PC-9 (cell line): ENCODE measurements at places on chromosomes 13 and 19.

- no peak for DNase-seq
Measured at GRCh38 chr13:23876265-23876664, 12.9 kb downstream of the MIPEP start.

DNA sequence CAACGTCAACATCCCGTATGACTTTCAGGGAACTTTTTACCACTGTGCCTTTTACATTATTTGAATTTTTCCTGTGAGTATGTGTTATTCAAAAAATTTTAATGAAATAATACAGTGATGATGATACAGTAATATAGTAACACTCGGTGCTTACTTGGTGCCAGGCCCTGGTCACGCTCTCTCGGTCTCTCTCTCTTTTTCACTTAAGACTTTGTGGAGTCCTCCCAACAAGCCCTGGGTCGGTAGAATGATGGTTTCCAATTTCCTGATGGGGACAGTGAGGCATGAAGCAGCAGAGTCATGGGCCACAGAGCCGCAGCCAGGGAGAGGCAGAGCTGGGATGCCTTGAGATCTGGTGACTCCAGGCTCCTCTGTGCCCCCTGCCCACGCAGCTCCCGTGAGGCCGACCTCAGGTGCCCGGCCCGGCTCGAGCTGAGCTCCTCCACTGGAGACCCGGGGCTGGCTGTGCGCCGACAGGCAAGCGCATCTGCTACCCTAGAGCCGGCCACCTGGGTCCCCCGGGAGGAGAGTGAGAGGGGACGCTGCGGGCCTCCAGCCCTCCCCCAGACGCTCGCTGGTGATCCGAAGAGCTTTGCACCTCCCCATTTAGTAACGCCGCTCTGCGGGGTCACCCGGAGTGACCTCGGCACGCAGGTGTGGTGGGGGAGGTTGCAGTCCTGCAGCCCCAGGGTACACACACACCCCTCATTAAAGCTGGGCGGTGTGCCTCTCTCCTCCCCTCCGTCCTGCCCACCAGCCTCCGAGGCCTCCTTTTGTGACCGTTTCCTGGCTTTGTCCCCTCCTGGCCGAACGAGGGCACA, 4.4 kb upstream of the SBK3 start:
- peak; percentile 94 for DNase-seq

DNA sequence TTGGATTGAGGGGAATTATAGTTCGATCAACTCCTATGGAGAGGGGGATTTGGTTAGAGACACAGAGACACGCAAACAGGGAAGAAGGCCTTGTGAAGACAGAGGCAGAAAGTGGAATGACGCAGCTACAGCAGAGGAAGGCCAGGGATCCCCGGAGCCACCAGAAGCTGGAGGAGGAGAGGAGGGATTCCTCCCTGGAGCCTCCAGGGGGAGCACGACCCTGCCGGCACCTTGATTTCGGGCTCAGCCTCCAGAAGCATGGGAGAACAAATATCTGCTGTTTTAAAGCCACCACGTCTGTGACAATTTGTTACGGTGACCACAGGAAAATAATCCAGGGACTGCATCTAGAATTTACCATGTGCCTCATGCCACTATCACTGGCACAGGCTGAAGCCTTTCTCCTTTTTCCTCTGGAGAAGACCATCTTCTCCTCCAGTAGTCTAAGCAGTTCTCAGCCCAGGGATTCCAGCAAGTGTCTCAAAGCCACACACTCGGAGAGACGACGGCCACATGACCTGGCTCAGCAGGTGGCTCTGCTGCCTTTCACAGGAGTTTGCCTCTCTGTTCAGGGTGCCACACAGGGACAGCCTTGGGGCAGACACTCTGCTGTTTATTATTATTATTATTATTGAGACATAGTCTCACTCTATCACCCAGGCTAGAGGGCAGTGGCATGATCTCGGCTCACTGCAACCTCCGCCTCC, 39.9 kb upstream of the CCNE1 start:
- peak; percentile 51 for DNase-seq

DNA sequence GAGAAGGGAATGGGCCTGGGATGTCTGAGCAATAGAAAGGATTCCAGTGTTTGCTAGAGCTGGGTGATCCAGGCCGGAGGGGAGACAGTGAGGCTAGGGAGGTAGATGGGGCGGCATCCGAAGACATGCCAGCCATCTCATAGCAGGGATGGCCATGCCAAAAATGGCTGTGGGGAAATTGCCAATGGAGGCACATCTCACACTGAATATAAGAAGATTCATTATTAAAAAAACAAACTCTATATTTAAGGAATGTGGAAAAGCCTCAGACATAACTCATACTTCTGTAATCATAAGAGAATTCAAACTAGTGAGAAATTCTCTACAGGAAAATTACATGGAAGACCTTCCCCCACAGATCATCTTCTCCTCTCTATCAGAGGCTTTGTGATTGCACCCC, 289.2 kb downstream of the FGF9 start:
- DNase-seq, result no peak

DNA sequence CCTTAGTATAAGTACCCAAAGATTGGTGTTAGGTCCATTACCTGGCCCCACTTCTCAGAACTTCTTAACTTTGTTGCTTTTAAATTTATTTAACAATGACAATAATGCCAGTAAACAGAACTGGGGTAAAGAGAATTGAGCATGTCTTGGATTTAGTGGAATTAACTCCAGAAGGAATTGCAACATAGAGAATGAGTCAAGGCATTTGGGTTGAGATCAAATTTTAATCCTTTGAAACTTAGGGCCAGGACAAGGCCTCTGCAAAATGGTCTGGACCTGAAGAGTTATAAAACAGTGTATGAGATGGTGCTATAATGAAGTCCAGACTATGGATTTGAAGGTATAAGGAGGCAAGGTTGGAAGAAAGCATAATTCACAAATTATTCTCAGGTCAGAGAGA, 1030.4 kb downstream of the SLITRK5 start:
- no peak for DNase-seq

DNA sequence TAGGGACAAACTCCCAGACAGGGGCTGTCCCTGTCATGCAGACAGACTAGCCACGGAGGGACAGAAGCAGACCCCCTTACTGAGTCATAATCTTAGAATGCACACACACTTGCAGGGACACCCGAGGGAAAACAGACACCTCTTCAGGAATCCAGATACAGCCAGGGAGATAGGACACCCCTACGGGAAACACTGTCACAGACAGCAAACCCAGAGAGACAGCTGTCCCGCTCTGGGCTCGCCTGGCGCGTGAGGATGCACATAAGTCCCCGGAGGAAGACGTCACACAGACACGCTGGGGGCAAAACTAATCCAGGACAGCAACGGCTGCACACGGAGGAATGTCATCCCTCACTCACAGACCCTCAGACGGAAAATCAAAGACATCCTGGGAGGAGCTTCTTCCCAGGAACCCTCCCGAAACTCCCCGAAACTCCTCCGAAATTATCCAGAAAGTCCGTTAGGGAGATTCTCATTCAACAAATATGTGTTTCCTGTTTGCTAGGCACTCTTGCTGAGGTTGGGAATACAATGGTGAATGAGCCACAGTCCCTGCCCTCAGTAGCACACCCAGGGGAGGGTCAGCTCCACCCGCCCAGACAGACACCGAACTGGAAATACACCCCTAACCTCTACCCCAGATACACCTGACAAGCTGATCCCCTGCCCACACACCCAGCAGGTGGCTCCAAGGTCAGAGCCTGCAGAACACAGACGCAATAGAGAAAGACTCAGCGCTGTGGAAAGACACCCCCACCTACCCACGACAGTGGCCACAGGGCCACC, 15.2 kb upstream of the TOMM40 start:
- peak; percentile 95 for DNase-seq

DNA sequence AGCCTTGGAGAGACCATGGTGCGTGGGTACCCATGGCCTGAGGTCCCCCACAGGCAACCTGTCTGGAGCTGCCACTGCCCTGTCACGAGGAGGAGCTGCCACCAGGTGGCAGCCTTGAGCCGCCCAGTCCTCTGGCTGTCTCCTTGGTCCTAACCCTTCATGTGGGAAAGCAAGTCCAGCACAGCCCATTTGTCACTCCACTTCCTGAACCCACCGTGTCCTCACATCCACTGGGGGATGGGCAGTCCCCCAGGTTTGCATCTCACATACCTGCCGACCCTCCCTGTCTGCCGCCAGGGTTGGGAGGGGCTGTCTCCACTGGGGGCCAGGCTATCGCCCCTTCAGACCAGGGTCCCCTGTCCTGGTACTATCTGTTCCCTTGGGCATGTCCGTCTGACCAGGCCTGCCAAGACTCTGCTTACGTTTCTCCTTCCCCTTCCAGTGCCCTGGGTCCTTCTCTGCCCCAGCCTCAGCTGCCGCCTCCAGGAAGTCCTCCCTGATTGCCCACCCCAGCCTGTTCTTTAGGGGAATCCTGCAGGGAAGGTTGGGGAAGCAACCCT, 4.5 kb downstream of the FAM174C start:
- peak; percentile 77 for DNase-seq

GRCh38 chr19:34588249-34588648, 88.7 kb downstream of the SCGB2B2 start:
- DNase-seq, result peak; percentile 41

- DNase-seq, result no peak
Measured at GRCh38 chr13:31781064-31781463, 41.7 kb downstream of the RXFP2 start.

DNA sequence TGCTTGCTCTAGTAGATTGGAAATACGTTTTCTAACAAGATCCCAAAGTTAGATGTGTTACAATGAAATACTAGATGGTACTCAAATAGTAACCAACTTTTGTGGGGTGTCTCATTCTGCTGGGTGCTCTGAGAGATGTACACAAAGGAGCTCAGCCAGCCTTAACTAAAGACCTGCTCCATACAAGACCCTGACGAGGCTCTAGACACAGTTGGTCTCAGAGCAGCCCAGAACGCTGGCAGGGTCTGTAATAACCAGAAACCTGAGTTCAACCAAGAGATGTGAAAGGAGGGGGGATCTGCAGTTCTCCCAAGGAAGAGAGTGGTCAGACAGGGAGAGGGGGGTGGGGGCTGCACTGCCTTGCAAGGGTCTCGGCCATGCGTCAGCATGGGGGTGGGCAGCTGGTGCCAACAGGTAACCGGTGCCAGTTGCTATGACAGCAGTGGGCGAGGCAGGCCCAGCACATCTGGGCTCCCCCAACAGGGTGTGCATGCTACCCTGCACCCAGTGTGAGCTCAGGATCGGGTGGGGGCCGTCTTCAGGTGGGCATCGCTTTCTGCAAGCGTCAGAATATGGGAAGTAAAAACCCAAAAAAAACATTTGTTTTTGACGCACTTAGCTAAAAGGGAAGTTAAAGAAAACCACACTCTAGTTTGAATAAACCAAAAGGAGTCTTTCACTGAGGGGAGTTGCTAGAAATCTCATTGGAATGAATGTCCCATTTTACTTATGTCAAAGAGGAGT, 68.0 kb upstream of the GPR183 start:
- no peak for DNase-seq

GRCh38 chr13:99662678-99663077, 161.4 kb downstream of the TM9SF2 start:
- DNase-seq, result no peak

- DNase-seq, result no peak
Measured at GRCh38 chr13:31543190-31543589, 196.1 kb upstream of the RXFP2 start.

- peak; percentile 41 for DNase-seq
Measured at GRCh38 chr13:27599845-27600553, 20.3 kb downstream of the LNX2 start.

DNA sequence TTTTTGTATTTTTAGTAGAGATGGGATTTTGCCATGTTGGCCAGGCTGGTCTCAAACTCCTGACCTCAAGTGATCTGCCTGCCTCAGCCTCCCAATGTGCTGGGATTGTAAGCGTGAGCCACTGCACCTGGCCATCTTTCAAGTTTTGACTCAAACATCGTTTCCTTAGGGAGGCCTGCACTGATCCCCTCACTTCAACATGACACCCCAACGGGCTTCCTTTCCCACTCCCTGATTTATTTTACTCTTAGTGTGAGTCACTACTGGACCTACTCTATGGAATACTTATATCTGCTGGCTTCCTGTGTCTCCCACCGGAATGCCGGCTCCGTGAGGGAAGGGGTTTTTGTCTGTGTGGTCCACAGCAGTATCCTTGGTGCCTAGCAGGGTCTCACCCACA, 4.5 kb upstream of the ADAMTS10 start:
- no peak for DNase-seq

GRCh38 chr19:15974856-15975255, 26.0 kb downstream of the OR10H4 start:
- no peak for DNase-seq

DNA sequence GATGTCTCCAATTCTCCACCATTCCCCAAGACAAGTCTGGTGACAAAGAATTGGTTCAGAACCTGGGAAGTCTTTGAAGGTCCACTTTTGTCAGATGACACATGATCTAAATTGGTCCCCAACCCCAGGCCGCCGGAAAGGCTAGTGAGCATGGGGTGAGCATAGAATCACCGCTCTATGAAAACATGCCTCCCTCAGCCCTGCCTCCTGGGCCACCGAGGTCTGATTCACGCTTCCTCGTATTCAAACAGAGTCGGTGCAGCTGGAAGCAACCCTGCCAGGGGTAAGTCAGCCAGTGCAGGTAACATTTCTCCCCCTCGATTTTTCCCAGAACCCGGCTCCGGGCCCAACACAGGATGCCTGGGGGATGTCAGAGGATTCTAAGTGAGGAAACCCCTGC, 33.9 kb upstream of the KLF2 start:
- DNase-seq, result no peak

- no peak for DNase-seq
Measured at GRCh38 chr13:21556051-21556450, 47.9 kb downstream of the MICU2 start.

GRCh38 chr19:40608240-40608621, 7.1 kb downstream of the LTBP4 start:
- no peak for DNase-seq

GRCh38 chr13:110416131-110417025, 109.3 kb downstream of the COL4A2 start:
- DNase-seq, result peak; percentile 28

DNA sequence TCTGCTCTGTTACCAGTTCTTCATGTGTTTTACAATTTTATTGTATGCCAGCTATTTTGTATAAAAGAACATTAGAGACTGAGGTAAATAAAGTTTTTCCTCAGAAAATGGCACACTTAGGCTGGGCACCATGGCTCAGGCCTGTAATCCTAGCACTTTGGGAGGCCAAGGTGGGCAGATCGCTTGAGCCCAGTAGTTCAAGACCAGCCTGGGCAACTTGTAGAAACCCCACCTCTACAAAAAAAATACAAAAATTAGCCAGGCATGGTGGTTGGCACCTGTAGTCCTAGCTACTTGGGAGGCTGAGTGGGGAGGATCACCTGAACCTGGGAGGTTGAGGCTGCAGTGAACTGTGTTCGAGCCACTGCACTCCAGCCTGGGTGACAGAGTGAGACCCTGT, 32.0 kb downstream of the CCDC8 start:
- DNase-seq, result no peak

GRCh38 chr19:8004723-8005513, 523 bp downstream of the ELAVL1 start:
- DNase-seq, result no peak
